ENCODE measurements at places on chromosomes 2 and 18.
A peak's percentile ranks its signal among the peaks of the same experiment; 100 is the strongest.

DNA sequence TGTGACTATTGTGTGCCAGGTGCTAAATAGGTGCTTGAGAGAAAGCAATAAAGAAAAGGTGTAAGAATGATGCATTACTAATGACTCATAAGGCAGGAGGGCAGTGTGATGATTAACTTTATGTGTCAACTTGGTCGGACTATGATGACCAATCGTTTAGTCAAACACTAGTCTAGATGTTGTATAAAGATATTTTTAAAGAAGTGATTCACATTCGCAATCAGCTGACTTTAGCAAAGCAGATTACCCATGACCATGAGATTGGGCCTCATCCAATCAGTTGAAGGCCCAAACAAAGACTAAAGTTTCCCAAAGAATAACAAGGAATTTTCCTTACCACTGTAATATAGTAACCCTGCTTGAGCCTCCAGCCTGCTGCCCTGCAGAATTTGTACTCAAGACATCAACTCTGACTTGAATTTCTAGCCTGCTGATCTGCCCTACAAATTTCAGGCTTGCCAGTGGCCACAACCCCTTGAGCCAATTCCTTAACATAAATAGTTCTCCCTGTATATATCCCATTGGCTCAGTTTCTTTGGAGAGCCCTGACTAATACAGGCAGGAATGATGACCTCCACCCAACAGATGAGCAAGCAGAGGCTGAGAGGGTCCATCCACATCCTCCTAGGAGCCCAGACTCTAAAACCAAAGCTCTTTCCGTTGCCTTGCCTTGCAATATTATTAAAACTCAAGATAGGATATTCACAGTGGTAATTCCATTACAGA is 132.6 kb downstream of the ACTR3 start:
- DNase-seq = peak; percentile 73

DNA sequence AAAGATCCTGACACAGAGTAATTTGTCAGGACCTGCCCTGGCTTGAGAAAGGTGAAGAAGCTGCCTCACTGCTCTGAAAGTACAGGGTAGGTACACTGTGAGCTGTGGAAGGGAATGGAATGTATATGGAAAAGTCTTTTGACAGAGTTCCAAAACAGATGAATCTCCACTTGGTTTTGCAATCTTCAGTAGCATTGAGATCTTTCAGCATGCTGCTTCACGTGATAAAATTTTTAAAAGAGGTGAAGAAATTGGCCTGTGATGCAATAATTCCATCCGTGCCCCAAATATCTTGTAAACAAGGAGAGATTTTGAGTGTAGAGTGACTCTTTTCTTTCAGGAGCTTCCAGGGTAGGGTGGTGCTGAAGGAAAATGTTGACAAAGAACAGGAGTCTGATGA is 123.1 kb downstream of the OSR1 start:
- DNase-seq = no peak

- no peak for DNase-seq
Measured at GRCh38 chr2:134558208-134558830, 160.5 kb downstream of the TMEM163 start.

- DNase-seq = no peak
Measured at GRCh38 chr2:134712299-134712698, 6.5 kb downstream of the TMEM163 start.

GRCh38 chr2:171482877-171483276 is 39.4 kb upstream of the CYBRD1 start:
- no peak for DNase-seq

GRCh38 chr18:31792580-31792911 is 31.9 kb upstream of the SLC25A52 start:
- DNase-seq = no peak

DNA sequence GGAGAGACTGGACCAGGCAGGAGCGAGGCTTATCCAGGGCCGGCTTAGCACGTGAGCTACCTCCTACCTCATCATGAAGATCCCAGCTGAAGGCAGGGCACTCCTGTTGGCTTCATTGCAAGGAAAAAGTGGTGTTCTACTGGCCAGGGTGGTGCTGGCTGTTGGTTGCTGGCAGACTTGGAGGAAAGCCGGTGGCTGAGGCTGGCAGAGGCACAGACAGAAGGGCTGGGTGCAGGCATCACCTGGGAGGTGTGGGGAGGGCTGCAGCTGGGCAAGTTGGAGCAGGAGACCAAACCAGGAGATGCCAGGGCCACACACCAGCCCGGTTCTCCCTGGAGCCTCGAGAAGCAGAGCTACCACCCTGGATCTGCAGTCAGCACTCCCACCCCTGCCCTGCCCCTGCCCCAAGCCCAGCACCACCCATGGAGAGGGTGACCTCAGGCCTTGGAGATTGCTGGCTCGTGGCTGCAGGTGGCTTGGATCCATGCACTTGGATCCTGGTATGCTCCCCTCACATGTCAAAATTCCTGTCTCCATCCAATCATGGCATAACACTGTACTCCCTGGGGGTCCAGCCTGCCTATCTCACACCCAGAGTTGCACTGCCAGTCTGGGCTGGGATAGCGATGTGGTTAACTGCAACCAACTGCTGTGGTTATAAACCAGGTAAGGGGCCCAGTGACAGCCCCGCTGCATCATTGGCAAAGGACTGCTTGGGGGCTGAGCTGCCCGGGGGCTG is 49.7 kb downstream of the GLI2 start:
- DNase-seq = no peak

DNA sequence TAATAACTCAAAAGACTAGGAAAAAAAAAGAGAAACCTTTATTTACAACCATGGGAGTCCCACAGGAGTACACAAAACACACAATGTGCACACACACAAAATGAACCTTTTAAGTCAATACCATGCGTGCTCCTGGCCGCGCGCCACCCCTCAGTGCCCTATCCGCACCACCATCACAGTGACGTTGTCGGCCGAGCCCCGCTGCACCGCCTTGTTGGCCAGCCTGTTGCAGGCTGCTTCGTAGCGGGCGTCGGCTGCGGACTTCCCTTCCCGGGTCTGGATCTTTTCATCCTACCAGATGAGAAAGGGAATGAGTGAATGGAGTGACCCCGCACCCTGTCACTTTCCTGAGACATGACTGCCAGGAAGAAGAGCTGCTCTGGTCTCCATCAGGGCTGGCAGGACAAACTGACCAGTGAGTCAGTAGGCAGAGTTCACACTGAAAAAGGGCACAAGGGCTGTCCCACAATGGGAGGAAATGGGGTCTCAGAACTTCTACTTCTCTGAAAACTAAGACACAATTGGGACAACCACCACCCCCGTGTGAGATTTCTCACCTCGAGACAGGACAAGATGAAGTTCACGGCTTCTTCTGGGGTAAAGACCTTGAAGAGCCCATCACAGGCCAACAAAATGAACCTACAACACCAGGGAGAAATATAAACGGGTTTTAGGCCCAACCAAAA is 11.8 kb downstream of the ERFE start:
- DNase-seq = no peak

- DNase-seq = no peak
Measured at GRCh38 chr2:232816657-232817056, 40.3 kb upstream of the KCNJ13 start.

DNA sequence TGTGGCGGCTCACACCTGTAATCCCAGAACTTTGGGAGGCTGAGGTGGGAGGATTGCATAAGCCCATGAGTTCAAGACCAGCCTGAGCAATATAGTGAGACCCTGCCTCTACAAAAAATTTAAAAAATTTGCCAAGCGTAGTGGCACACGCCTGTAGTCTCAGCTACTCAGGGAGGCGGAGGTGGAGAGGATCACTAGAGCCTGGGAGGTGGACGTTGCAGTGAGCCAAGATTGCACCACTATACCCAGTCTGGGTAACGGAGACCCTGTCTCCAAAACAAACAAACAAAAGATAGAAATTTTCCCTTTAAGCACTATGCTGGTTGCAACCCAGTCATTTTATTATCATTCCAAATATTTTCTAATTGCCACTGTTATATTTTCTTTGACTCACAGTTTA is 32.3 kb downstream of the NPHP1 start:
- DNase-seq = no peak

DNA sequence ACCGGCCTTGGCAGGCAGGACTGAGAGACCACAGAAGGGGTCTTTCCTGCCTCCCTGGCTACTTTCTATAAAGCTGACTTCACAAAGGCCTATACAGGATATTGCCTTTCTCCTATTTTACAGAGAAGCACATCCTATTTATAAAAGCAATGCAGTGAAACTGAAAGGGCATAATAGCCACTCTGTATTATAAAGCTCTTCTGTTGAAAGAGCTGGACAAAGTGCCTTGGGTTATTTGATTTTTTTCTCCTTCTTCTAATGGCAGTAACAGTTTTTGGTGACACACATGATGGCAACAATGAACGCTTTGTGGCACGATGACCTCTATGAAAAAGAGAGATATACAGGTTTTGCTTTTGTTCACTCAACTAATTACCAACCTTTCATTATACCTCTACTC is 281.1 kb downstream of the ZNF516 start:
- DNase-seq = no peak

DNA sequence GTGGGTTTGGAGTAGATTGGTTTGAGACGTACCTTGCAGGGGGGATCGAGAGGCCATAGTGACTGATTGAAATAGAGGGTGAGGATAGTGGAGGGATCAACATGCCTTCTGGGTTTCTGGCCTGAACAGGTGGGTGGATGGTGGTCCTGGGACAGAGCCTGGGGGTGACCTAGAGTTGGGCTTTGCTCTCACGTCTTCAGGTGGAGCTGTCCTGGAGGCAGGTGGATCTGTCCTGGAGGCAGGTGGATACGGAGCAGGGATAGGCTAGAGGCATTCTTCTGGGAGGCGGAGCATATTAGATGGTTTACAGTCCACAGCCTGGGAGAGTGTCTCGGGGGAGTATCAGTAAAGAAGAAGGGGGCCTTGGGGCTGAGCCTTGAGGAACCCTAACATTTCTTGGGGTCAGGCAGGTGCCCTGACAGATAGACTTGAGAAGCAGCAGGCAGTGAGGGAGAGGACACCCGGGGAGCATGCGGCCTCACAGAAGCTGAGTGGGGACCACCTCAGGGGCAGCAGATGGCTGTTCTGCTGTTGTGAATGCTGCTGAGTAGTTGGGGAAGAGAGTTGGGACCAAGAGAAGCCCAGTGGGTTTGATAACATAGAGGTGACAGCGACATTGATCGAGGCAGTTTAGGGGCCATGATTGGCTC is 1.6 kb downstream of the CAPN10 start:
- no peak for DNase-seq

DNA sequence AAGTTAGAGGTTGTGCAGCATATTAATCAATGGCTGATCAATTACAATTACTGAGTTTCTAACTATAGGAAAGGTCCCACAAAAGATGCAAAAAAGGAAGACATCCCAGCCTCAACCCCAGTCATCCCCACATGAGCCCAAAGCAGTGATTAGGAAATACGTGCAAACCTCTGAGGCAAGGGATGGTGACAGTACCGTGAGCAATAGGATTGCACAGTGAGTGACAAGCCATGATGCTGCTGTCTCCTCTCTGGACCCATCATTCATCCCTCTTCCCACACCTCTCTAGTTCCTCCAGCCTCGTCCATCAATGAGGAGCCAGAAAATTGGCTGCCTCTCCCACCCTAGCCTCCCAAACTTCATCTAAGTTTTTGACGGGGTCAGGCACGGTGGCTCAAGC is 4.0 kb upstream of the SLC11A1 start:
- no peak for DNase-seq

- no peak for DNase-seq
Measured at GRCh38 chr2:95316466-95317122, 19.4 kb downstream of the KCNIP3 start.

- no peak for DNase-seq
Measured at GRCh38 chr2:45253151-45253550, 243.9 kb upstream of the SIX2 start.

DNA sequence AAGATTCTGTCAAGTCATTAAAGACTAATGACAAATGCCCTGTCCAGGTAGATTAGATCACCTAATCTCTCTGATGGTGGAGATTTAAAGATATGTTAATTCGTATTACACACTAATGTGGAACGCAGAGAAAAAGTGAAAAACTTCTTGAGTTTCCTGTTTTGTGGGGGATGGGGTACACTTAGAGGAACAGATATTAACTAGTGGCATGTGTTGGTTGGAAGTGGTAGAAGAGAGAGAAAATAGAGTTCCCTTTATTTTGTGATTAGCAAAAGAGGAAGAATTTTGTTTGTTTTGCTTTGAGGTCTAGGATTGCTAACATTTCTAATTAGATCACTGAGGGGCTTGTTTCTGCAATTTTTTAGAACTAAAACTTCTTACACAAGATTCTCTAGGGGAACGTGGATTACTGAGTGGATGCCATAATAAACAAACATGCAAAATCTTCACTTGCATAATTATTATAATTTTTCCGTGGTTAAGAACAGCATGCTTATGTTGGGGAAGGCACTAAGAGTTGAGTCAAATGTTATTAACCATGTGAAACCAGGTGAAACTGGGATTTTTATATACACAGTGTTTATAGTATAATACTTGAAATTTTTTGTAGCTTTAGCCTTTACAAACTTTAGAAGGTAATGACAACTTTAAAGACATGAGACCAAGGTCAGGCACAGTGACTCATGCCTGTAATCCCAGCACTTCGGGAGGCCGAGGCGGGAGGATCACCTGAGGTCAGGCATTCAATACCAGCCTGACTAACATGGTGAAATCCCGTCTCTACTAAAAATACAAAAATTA is 97.4 kb upstream of the STK17B start:
- no peak for DNase-seq

DNA sequence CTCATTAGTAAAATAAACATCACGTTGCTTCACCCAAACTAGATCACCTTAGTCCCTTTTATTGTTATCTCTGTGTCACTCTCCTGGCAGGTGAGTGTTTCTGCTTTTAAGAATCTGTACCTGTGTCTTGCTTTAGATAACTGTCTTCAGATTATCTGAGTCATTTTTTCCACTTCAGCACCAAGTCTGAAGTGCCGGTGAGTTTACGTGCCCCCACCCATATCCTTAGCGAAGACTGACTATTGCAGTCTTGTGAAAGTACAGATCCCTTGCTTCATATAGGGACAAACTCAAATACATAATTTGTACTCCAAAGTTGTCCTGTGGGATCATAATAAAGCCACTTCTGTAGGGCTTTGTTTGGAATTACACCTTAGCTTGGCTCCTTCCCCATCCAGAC is 41.1 kb downstream of the SCN2A start:
- DNase-seq = no peak

DNA sequence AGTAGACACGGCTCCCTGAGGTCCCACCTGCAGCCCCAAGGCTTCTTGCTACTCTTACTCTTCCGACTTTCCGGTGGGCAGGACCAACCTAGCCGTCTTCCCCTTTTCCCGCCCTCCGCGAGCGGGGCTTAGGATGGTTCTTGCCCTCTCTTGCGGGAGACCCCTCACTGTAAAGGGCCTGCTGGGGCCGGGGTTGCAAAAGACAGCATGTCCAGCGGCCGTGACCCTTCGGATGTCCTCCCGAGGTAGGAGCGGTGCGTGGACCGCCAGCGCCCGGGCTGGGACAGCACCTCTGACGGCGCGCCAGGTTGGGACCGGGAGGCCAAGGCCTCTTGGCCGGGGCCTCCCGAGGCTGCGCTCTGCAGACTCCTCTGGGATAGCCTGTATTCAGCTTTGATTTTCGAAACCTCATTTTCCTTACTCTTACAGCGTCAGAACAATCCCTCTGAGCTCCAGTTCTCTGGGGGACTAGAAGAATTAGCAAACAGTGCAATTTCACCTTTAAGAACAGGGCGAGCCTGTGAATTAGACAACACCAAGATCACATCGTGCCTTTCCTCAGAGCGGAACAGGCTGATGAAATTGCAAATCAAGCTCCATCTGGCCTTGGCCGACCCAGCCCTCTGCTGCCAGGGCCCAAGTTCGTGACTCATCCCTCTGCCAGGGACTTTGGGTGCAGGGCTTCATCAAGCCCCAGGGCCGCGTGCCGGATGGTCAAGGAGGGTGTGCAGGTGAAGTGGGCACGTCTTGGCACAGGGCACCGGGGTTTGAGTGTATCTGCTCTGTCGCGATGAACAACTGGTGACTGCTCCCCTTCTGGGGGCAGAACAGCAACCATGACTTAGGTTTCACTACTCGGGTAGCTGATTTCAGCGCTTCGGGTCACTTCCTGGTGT is 777 bp downstream of the MOCOS start:
- DNase-seq = peak; percentile 9
